ENCODE measurements at places on chromosomes 12 and 14.
A peak's percentile ranks its signal among the peaks of the same experiment; 100 is the strongest.

GRCh38 chr12:27548301-27549199, 24.5 kb downstream of the PPFIBP1 start:
- DNase-seq, result no peak

- no peak for DNase-seq
Measured at GRCh38 chr12:49231878-49232655, 32.8 kb upstream of the TUBA1C start.

DNA sequence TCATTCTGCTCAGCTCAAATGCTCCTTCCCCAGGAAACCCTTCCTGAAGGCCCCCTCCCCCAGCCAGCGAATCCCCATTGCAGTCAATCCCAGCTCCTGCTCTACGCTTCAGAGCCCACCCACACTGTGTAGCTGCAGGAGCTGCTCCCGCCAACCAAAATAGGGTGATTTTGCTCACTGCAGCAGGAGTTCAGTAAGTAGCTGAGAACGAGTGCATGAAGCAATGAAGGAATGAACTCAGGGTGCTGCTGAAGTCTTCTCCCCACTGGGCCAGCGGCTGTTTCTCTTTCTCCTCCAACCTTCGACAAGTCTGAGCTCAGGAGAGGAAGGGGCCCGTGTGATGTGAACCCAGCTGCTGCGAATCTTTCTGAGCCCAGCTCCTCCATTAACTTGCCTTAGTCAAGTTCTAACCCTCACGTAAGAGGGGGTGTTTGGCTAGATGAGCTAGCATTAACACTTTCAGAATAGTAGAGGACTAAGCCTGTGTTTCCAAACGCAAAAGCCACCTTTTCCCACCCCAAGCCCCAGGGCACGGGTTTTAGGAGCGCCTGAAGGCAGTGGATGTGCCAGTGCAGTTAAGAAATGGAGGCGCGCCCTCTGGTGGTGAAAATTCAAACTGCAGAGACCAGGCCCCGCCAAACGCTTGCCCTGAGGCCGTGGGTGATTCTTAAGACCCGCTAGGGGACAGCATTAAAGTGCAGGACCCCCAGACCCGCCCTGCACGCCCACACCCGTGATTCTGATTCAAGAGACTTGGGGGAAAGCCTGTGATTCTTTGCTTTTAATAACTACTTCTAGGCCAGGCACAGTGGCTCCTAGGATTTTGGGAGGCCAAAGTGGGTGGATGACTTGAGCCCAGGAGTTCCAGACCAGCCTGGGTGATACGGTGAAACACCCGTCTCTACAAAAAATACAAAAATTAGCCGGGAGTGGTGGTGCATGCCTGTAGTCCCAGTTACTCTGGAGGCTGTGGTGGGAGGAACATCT, 11.9 kb upstream of the SERPINA4 start:
- DNase-seq, result peak; percentile 72

DNA sequence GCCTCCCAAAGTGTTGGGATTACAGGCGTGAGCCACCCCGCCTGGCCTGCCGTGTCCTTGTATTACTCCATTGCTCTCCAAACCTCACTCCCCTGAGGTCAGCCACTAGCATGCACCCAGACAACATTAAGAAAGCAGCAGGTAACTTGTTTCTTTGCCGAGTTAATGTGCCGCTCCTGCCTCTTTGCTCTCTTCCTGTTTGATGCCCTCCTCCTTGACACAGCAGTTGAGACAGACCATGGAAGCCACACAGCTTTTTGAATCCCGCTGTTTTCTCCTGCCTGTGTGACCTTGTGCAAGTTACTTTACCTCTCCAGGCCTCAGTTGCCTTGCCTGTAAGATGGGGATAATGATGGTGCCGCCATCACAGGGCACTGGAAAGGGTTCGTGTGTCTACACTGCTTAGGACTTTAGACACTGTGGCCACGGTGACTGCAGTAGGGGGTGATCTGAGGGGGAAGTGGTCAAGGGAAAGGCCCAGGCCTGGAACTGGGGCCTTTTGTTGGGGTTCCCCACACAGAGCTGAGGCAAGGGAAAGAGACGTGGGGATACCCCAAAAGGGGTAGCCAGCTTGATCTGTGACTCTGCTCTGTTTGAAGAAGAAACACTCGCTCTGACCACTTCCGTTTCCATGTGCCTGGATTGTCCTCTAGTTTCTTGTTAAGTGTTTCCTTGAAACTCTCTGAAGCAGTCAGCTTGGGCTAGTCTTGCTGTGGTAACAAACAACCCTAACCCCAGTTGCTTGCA, 69.3 kb downstream of the RIN3 start:
- DNase-seq, result no peak

GRCh38 chr14:69044965-69045555, 66.0 kb upstream of the ACTN1 start:
- DNase-seq, result no peak

GRCh38 chr14:76904740-76905569, 78.7 kb downstream of the LRRC74A start:
- peak; percentile 80 for DNase-seq
